Bronchial smooth muscle cell (primary cell): ENCODE measurements at places on chromosomes 2 and 18. TPM values are rescaled to one million over a fixed set of nuclear protein-coding genes. Genes with fewer than 3 reads are reported as not detected.

Gene IL36B
- not detected in 2 replicates for total RNA-seq

Gene ZSWIM2
- not detected in 2 replicates for total RNA-seq

Gene ERICH2
- 1.2 TPM in 1 of 2 replicates, not detected in the other for total RNA-seq

Gene ANKRD44
- 9.4 and 9.9 TPM in 2 replicates for total RNA-seq

Gene SULT1C4
- 0.16 TPM in 1 of 2 replicates, not detected in the other for total RNA-seq

Gene ANKRD30BL
- total RNA-seq: not detected in 2 replicates

Gene AQP12B
- total RNA-seq: not detected in 2 replicates

Gene ANKRD30B
- under 0.01 TPM in 1 of 2 replicates, not detected in the other for total RNA-seq

Gene HOXD9
- total RNA-seq: not detected in 2 replicates

Gene CYP20A1
- 24.9 and 31.3 TPM in 2 replicates for total RNA-seq

Gene PID1
- 38.8 and 47.7 TPM in 2 replicates for total RNA-seq

Gene TANC1
- 11.5 and 14.7 TPM in 2 replicates for total RNA-seq

Gene BMP10
- total RNA-seq: not detected in 2 replicates

Gene GTF2A1L
- total RNA-seq: 0.69 and 0.95 TPM in 2 replicates

Gene C2orf66
- under 0.01 TPM in 1 of 2 replicates, not detected in the other for total RNA-seq

Gene POTEI
- total RNA-seq: under 0.01 TPM in 1 of 2 replicates, not detected in the other
